ENCODE measurements at places on chromosomes 11 and 22.

DNA sequence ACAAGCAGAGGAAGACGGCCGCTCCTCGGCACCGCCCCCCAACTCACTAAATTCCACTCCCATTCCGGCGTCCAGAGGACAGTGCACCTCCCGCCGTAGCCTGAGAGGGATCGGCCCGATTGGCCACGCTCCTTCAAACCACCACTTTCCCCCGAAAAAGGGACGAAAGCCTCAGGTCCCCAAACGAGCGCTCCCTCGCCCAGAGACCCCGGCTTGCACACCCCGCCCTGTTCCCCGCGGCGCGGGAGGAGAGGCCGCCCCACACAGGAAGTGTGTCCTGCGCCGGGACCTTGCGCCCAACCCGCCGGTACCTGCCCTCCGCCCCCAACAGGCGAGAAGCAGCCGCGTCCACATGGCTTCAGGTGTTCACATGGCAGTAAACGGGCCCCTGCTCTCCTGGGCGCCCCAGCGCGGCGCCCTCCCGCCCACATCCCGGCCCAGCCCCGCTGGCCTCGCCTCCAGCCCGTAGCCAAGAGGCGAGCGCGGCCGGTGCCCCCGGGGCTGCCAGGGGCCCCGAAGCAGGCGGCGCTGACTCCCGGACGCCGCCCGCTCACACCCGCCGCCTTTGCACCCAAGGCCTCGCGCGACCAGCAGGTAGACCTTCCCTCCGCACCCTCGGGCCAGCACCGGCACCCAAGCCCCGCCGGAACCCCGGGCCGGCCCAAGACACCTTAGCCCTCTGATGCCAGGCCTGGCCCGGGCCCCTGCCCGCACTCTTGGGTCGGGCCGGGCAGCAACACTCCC lies 849 bp downstream of the TCF20 start:
- DNase-seq = no peak

- no peak for DNase-seq
Observed at GRCh38 chr22:42397332-42398249, 34.6 kb downstream of the NFAM1 start.

DNA sequence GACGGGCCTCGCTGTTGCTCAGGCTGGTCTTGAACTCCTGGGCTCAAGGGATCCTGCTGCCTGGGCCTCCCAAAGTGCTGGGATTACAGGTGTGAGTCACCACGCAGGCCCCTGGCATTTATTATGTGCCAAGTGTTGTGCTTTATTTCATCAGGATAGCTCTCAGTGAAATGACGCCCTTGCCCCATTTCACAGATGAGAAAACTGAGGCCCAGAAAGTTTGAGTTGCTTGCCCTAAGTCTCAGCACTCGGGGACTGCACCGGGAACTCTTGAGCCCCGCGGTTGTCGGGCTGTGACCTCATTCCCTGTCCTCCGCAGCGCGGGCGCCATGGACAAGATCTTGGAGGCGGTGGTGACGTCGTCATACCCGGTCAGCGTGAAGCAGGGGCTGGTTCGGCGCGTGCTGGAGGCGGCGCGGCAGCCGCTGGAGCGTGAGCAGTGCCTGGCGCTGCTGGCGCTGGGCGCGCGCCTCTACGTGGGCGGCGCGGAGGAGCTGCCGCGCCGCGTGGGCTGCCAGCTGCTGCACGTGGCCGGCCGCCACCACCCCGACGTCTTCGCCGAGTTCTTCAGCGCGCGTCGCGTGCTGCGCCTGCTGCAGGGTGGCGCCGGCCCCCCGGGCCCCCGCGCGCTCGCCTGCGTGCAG lies 7.3 kb downstream of the USP35 start:
- DNase-seq = no peak

DNA sequence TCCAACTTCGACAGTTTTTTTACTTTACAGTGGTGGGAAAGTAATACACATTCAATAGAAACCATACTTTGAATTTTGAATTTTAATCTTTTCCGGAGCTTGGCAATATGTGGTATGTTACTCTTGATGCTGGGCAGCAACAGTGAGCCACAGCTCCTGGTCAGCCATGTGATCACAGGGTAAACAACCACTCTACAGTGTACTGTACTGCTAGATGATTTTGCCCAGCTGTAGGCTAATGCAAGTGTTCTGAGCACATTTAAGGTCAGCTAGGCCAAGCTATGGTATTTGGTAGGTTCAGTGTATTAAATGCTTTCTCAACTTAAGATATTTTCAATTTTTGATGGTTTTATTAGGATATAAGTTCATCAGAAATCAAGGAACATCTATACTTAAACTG lies 48.7 kb upstream of the GRIK4 start:
- no peak for DNase-seq

DNA sequence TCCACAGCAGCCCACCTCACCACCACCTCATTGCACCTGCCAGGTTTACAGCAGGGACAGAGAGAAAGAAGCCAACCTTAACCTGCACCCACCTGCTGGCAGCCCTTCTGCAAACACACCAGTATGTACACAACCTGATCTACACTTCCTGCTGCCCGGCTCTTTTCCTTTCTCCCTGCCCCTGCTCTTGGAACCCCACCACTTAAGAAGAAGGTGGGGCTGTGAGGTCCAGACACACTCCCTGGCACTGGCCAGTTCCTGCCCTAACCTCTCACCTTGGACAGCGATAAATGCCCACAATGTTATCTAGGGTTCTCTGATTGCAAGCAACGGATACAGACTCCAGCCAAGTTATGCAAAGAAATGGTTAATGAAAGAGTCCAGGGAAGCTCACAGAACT lies 10.8 kb upstream of the SLC35C1 start:
- no peak for DNase-seq

GRCh38 chr22:29450222-29450621 lies 11.8 kb downstream of the RFPL1 start:
- no peak for DNase-seq

DNA sequence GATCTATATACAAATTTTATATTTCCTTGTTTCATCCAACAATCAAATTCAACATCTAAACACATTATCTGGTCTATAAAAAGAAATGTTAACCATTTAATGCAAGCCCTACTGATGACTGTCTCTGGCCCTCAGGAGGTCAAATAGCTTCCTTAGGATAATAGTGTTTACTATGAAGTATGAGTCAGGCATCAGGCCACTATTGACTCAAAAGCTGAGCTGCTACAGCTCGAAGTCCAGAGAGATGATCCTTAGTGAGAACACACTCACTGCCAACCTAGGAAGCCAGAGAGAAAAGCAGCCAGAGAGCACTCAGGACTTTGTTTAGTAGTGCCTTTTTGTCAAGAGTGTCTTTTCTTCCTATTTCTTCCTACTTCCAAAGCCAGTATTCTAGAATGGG lies 171.8 kb downstream of the SOX6 start:
- no peak for DNase-seq

- DNase-seq = no peak
Observed at GRCh38 chr22:20247010-20247505, 21.1 kb downstream of the RTN4R start.

- no peak for DNase-seq
Observed at GRCh38 chr11:104984808-104985207, 16.4 kb upstream of the CASP4 start.

GRCh38 chr11:63443714-63444113 lies 47.3 kb downstream of the PLAAT5 start:
- no peak for DNase-seq

DNA sequence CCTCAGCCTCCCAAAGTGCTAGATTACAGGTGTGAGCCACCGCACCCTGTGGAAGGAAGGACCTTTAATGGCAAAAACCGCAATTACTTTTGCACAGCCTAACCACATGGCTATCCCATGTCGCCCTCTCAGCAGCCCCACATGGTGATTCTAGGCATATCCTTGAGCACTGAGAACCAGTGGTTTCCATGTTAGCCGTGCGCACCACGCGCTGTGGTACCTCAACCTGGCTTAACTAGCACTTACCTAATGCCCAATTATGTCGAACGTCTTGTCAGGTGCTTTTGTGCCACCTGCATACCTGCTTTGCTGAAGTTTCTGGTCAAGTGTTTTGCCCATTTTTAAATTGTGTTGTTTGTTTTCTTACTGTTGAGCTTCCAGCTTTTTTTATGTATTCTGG lies 697.9 kb downstream of the BRD1 start:
- DNase-seq = no peak

DNA sequence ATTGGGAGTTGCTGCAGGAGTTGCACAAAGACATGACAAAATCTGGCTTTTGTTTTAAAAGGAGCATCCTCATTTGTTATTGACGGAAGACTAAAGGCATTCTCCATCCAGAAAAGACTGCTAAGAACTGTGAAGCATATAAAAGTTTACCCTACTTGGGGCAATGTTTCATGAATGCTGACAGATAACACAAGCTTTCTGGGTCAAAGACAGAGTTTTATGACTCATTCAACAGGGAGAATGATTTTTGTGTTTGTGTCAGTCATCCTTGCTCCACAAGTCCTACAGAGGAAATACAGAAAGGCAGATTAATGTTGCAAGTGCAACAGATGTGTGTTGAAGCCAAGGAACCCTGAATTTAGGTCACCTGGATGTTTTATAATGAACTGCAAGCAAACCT lies 2.5 kb downstream of the GLYATL1 start:
- no peak for DNase-seq

DNA sequence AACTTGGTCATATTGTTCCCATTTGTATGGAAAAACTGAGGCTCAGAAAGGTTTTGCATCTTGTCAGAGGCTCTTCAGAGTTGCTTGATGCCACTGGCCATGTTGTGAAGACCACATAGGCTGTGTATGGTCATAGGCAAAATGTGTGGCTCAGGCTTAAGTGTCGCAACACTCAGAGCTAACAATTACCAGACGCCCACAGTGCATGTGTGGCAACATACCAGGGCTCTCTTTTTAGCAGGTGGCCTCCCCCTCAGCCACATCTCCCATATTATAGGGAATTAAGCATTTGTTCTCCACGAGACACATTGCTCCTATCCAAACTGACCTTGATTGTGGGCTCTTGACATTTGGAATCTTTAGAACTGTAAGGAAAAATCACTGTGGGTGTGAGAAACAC lies 802.5 kb downstream of the DLG2 start:
- no peak for DNase-seq

DNA sequence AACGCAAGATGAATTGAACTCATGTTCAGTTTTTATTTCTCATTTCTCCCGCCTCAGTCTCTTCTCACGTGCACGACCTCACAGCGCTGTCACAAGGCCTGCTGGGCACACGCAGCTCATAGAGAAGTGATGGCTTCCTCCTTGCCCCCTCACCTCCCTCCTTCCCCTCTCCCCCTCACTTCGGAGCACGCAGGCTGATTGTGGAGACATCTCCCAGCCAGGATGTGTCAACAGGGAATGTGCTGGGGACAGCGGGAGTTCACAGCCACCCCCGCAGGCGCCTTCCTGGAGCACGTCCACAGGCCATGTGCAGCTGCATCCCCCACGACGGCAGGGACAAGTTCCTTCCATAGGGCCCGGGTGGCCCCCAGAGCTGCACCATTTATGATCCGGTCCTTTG lies 29.1 kb upstream of the KRTAP5-6 start:
- no peak for DNase-seq

DNA sequence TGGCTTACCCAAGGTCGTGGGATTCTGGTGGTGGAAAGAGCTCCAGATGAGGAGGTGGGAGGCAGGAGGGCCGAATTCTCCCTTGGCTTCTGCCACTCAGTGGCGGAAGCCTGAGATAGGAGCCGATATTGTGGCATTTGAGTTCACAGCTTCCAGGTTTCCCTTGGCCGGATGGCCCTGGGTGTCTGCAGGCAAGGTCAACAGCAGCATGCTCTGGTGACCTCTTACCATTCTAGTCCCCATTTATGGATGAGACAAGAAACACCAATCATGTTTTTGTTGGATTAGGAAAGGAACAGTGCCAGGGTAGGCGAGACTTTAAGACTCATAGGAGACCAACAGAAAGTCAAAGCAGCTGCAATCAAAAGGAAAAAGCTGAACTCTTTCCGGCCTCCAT lies 89.7 kb downstream of the GRAMD1B start:
- no peak for DNase-seq

DNA sequence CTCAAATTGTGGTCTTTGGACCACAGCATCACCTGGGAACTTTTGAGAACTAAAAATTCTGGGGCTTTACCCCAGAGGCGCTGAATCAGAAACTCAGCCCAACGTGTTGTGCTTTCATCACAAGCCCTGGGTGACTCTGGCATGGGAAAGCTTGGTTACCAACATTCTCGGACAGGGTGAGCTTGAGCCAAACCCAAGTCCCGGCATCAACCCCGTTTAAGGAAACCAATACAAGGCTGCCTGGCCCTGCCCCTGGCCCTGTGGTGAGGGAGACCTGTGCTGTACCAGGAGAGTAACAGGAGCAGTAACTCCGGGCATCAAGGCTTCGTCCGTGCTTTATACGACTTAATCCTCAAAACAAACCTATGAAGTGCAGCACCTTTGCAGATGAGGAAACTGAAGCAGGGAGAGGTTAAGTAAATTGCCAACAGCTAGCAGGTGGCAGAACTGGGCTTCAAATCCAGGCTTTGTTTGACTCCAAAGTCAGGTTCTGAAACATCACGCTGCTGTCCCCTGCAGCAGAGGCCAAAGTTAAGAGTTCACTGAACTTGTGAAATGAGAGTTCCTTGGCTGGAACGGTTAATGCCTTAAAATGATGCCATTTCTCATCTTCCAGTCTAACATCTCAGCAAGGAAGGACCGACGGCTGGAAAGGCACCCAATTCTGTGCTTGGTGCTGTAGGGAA lies 64.1 kb upstream of the BID start:
- DNase-seq = no peak

GRCh38 chr11:83151274-83151977 lies 5.5 kb upstream of the PCF11 start:
- no peak for DNase-seq

DNA sequence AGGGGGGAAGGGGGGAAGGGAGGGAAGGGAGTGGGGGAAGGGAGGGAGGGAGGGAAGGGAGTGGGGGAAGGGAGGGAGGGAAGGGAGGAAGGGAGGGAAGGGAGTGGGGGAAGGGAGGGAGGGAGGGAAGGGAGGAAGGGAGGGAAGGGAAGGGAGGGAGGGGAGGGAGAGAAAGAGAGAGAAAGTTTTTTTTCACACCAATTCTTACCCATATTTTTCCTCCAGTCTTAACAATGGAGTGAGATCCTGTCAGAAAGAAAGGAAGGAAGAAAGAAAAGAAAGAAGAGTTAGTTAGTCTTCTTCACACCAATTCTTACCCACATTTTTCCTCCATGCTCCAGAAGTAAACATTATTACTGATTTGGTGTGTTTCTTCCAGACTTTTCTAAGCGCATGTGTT lies 3.0 kb upstream of the OR2AT4 start:
- DNase-seq = no peak

- no peak for DNase-seq
Observed at GRCh38 chr11:46597155-46597554, 3.3 kb upstream of the AMBRA1 start.
